ENCODE measurements at places on chromosomes 2 and 18. TPM values are rescaled to one million over a fixed set of nuclear protein-coding genes. Genes with fewer than 3 reads are reported as not detected.

DNA sequence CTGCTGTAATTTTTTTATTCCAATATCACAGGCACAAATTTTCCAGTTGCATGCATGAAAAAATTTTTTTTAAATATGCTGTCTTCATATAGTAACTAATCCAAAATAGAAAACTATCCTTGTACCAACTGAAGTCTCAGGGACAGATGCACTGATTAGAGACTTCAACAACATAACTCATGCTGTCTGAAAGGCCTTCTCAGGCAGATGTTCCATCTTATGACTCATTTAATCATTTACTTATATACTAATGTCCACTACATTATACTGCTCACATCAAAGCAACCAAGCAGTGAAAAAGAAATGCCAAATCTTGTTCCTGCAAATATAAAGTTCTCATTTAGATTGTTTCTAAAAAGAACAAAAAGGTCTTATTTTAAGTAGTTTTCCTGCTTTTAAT, 53.1 kb downstream of the OLA1 start:
- DNase-seq = no peak

Gene CENPA
- 58.7 TPM for total RNA-seq

DNA sequence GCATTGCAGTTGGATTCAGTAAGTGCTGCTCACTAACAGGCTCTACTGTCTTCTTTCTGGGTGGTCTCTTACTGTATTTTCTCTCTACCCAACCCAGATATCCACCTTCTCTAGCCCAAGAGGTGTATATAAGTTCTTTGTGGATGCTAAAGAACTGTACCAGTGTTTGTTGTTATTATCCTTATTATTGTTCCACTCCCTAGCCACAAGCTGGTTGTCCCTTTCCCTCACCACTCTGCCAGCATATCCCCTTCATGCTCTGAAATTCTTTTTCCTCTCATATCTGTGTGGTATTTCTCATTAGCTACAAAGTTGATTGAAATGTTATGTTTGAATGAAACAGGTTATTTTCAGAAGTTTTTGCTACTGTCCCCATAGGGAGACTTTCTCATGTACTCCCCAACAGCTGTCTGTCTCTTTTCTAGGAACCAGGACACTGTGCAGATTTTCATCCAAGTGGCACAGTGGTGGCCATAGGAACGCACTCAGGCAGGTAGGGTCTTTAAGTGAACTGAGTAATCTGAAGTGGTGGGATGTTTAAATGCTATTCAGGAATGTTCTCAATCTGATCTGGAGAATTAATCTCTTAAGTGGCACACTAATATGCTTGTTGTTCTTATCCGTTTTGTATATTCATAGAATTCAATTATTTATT, 56.8 kb downstream of the COX7A2L start:
- DNase-seq = no peak

DNA sequence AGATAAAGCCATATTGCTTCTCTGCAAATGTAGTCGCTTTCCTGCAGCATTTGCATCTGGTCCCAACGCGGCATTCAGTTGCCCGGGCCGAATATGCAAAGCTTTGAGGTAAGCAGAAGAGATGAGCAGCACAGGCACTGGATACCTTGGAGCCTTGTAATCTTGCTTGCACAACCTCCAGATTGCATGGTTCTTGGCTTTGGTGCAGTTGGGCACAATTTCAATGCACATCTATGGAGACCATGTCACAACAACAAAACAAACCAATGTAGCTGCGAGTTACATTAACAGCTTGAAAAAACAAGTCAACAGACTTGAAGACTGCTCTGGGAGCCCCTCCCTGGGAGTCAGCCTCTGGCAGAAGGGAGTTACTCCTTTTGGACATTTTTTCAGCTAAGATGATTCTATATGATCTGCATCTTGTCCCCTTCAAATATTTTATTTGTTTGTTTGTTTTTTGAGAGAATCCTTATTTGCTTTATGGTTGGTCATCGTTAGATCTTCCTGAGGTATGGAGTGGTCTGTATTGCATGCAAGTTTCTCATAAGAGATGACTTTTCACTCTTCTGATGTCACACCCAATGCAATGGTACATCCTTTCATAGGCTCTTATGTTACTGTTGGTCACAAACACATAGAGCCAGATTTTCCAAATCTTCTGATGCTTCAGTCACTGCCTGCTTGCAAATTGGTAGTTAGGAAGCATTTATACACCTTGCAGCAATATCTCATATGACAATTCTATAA, 113.5 kb downstream of the EFEMP1 start:
- DNase-seq = no peak

Gene RBBP8
- 74.2 TPM for total RNA-seq

GRCh38 chr2:36582538-36582937, 15.4 kb downstream of the FEZ2 start:
- DNase-seq = no peak
